ENCODE measurements at places on chromosomes 12 and 14. TPM values are rescaled to one million over a fixed set of nuclear protein-coding genes. Genes with fewer than 3 reads are reported as not detected.

Gene ABCC9
- 0.89 TPM for total RNA-seq

DNA sequence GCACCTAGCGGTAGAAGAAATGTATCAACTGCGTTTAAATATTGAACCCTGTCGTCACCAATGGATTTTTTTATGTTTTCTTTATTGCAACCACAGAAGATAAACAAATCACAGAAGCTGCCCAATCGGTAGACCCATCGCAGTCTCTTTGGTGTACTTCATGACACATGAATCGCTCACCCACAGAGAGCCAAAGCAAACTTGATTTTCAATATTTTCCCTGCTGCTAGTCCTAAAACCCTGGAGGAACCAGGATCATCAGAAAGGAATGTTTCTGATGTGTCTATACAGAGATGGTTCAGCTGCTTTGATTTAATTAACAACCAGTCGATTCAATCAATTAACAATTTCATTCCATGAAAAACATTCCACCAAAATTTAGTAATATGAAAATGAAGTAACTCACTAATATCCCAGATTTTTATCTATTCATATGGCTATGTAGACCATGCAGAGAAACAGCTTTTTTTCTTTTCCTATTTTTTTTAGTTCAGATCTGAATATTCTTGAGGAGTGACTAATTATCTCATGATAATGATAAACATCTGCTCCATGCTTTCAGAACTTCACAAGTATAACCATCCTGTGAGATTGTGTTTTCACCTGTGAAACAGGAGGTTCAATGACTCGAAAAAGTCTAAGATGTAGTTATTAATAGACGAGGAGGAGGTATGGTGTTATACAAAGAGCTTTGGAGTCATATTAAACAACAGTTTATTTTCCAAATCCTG, 46.1 kb downstream of the DIO2 start:
- peaks cover 5% of the 10 kb centered on the region for H3K36me3 ChIP-seq
- no peaks in the 10 kb centered on the region for H3K27me3 ChIP-seq
- DNase-seq = no peak
- H3K4me1 ChIP-seq = peaks cover 51% of the 10 kb centered on the region
- H3K27ac ChIP-seq = peak overlapping the region; percentile 74

- no peak overlapping the region for H3K27ac ChIP-seq
- peaks cover 73% of the 10 kb centered on the region for H3K27me3 ChIP-seq
- H3K36me3 ChIP-seq = no peaks in the 10 kb centered on the region
- DNase-seq = no peak
- no peak overlapping the region for H3K4me3 ChIP-seq
- no peaks in the 10 kb centered on the region for H3K4me1 ChIP-seq
These were observed 11.7 kb upstream of the COL2A1 start for GRCh38 chr12:48015954-48016353.

GRCh38 chr12:119328111-119328510, 6.4 kb upstream of the CCDC60 start:
- no peak overlapping the region for H3K4me3 ChIP-seq
- no peaks in the 10 kb centered on the region for H3K36me3 ChIP-seq
- no peak for DNase-seq
- no peak overlapping the region for H3K27ac ChIP-seq
- H3K4me1 ChIP-seq = no peaks in the 10 kb centered on the region

- no peak overlapping the region for H3K27ac ChIP-seq
- no peak for DNase-seq
- H3K4me3 ChIP-seq = no peak overlapping the region
- no peaks in the 10 kb centered on the region for H3K4me1 ChIP-seq
- H3K27me3 ChIP-seq = peaks cover 25% of the 10 kb centered on the region
- H3K36me3 ChIP-seq = no peaks in the 10 kb centered on the region
These were observed 115.5 kb upstream of the G2E3 start for GRCh38 chr14:30443368-30444007.

GRCh38 chr14:69473260-69473659, 11.3 kb upstream of the PLEKHD1 start:
- no peaks in the 10 kb centered on the region for H3K27me3 ChIP-seq
- no peak overlapping the region for H3K27ac ChIP-seq
- DNase-seq = no peak
- no peaks in the 10 kb centered on the region for H3K36me3 ChIP-seq
- peaks cover 5% of the 10 kb centered on the region for H3K4me1 ChIP-seq
- no peak overlapping the region for H3K4me3 ChIP-seq

- H3K4me3 ChIP-seq = no peak overlapping the region
- no peak overlapping the region for H3K27ac ChIP-seq
- no peak for DNase-seq
- no peaks in the 10 kb centered on the region for H3K27me3 ChIP-seq
These were observed 90.1 kb downstream of the HELB start for GRCh38 chr12:66392266-66392915.

Gene NUAK1
- 21.1 TPM for total RNA-seq

- no peak for DNase-seq
- peaks cover 79% of the 10 kb centered on the region for H3K27me3 ChIP-seq
- H3K27ac ChIP-seq = no peak overlapping the region
- peak overlapping the region; percentile 72 for H3K4me3 ChIP-seq
These were observed 2.4 kb downstream of the HRK start for GRCh38 chr12:116878567-116879508.

- H3K27me3 ChIP-seq = peaks cover 3% of the 10 kb centered on the region
- H3K4me1 ChIP-seq = peaks cover 3% of the 10 kb centered on the region
- no peak for DNase-seq
- no peak overlapping the region for H3K4me3 ChIP-seq
- peaks cover 3% of the 10 kb centered on the region for H3K36me3 ChIP-seq
These were observed 13.3 kb upstream of the KLHDC2 start for GRCh38 chr14:49754570-49755097.

Gene CCDC197
- total RNA-seq = not detected

DNA sequence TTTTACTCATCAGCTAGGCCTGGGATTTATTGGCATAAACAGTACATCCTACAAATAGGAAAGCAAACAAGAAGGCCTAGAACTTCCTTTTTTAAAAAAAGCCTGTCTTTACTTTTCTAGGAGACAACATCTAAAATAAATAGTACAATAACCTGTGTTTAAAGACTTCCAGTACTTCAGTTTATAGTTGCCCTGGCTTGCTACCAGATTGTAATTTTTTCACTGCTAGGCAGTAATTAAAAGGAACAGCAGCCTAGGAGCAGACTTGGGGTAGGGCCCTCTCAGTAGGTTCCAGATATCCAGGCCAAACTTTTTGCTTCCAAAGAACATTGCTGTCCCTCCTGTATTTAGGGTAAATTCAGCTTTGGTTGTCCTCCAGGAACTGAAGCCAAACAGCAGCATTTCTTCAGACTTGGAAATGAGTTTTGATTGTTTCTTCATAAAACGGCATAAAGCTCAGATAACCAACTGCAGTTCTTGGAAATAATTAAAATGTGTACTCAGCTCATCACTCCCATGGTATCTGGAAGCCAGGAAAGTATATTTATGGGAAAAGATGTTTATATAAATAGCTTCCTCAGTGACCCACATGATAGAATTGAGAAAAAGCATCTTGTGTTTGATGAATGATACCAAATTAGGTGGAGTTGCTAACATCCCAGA, 61.7 kb downstream of the PPP1R36 start:
- H3K4me3 ChIP-seq = no peak overlapping the region
- H3K4me1 ChIP-seq = peaks cover 31% of the 10 kb centered on the region
- DNase-seq = no peak
- H3K27me3 ChIP-seq = no peaks in the 10 kb centered on the region

DNA sequence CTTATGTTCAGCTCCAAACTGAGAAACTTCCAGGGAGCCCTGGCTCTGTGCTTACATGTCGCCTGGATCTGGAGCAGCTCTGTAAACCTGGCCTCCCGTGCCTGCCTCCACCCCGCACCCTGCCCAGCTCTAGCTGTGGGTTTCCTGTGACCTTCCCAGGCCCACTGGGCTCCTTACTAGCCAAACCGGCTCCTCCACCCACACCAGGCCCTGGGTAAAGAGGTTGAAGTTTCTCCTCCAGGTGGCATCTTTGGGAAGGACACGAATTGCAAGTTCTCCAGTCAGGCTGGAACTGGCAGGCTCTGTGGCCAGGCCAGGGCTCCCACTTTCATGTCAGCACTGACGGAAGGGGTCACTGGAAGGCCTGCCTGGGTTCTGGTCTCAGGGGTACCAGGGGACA, 60.9 kb upstream of the ZFP36L1 start:
- H3K27ac ChIP-seq = no peak overlapping the region
- no peak overlapping the region for H3K4me3 ChIP-seq
- H3K36me3 ChIP-seq = peaks cover 6% of the 10 kb centered on the region
- peaks cover 23% of the 10 kb centered on the region for H3K4me1 ChIP-seq
- no peak for DNase-seq

GRCh38 chr12:14982562-14982961, 9.7 kb downstream of the PDE6H start:
- H3K27me3 ChIP-seq = no peaks in the 10 kb centered on the region
- no peaks in the 10 kb centered on the region for H3K4me1 ChIP-seq
- H3K27ac ChIP-seq = no peak overlapping the region

- no peaks in the 10 kb centered on the region for H3K36me3 ChIP-seq
- H3K4me3 ChIP-seq = no peak overlapping the region
- H3K4me1 ChIP-seq = peaks cover 2% of the 10 kb centered on the region
- H3K27ac ChIP-seq = no peak overlapping the region
These were observed 8.3 kb upstream of the TRAF3 start for GRCh38 chr14:102769049-102769327.

- DNase-seq = peak; percentile 38
- no peak overlapping the region for H3K4me3 ChIP-seq
- H3K27ac ChIP-seq = peak overlapping the region; percentile 19
- H3K36me3 ChIP-seq = peaks cover 37% of the 10 kb centered on the region
These were observed 25.7 kb downstream of the SFSWAP start for GRCh38 chr12:131736446-131737149.
